K562 (cell line): ENCODE measurements at places on chromosomes 3 and 15.

DNA sequence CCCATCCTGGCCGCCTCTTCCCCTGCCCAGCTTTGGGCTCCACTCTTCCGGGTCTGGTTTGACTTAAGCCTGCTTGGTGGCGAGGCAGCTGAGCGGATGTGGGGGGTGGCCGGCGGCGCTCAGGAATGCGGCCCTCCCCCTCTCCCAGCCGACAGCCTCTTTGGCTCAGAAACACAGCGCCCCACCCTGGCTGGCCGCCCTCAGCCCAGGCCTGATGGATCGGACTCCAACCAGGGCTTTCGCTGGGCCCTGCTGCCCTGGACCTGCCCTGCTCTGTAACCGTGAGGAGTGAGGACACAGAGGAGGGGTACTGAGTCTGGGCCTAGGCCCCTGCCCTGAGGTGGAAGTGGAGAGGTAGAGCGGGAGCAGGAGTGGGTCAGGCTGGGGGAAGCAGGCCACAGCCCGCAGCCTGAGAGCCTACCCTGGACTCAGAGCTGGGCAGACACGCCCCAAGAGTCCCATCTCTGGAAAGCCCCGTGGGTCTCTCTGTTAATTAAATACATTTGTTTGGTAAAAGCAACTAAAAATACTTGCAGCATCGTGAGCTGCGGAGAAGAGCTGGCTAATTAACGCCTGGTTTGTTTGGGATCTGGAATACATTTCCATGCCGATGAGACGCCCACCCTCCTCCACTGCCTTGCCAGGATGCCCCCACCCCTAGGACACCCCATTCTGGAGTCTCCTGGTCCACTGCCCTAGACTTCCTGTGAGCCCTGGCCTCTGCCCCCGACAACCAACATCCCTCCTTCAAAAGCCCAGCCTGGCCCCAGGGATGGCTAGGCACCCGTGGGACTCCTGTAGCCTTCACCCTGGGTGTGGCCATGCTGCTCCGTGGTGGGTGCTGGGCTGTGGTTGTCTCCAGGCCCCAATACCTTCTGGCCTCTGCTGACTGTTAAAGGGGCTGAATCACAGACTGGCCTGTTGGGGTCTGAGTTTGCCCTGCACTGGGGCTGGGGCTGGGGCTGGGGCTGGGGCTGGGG lies 19.6 kb downstream of the PLXNA1 start:
- DNase-seq = peak; percentile 42

GRCh38 chr15:39896846-39897245 lies 23.2 kb downstream of the GPR176 start:
- DNase-seq = no peak

DNA sequence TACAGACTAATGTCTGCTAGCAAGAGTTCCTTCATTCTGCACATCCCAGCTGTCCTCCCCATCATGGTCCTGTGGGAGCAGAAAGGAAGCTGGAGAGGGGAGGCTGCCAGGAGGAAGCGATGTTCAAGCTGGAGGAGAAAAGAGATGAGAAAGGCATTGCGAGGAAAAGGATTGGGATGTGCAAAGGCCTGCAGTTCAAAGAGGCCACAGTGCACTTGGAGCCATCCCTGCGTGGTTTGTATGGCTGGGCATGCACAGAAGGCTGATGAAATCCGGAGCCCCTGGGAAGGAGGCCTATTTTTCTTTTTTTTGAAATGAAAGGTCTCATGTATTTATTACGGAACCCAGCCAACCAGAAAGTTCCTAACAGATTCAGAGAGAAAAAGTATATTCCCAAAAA lies 22.8 kb downstream of the AMOTL2 start:
- DNase-seq = no peak

- DNase-seq = no peak
Observed at GRCh38 chr3:114034211-114034610, 22.1 kb downstream of the CCDC191 start.

DNA sequence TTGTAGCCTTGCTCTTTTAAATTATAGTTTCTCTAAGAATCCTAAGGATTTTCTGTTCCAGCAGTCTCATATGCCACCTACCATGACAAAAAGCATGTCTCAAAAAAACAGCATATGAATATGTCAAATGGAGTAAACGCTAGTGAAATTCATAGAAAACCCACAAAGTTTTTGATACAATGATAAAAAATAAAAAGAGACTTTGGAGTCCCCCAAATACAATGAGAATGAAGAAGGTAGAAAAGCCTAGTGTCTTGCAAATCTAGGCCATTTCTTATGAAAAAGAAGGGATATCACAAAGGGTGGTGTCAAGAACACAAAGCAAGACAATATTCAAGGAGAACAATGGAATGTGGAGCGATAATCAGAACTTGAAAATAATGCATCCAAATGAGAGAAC lies 668.5 kb downstream of the PLOD2 start:
- DNase-seq = no peak
